ENCODE measurements at places on chromosomes 5 and 9. TPM values are rescaled to one million over a fixed set of nuclear protein-coding genes. Genes with fewer than 3 reads are reported as not detected.

Gene PPP2R2B
- 1.4 TPM for total RNA-seq

Gene PCDHGB2
- 10.1 TPM for total RNA-seq

Gene MED10
- total RNA-seq = 23.4 TPM

Gene C9orf50
- total RNA-seq = not detected

Gene CHSY3
- total RNA-seq = 1.00 TPM

Gene FAM169A
- 3.2 TPM for total RNA-seq

Gene ERMP1
- 9.4 TPM for total RNA-seq

Gene PAX5
- total RNA-seq = not detected

Gene INSL4
- total RNA-seq = not detected

Gene TAF11L10
- total RNA-seq = not detected

Gene PLAC8L1
- not detected for total RNA-seq

Gene THBS4
- 1.9 TPM for total RNA-seq

Gene CDKN2AIPNL
- total RNA-seq = 15.3 TPM

Gene STPG3
- total RNA-seq = not detected

Gene FST
- total RNA-seq = 2.6 TPM

Gene OXCT1
- 18.8 TPM for total RNA-seq

Gene TAS2R1
- total RNA-seq = not detected

Gene PCDHA7
- total RNA-seq = 0.35 TPM

Gene INVS
- total RNA-seq = 26.7 TPM

Gene LOX
- total RNA-seq = 10.9 TPM

Gene LCN15
- total RNA-seq = not detected

Gene TRAF1
- 4.7 TPM for total RNA-seq

Gene IRX1
- total RNA-seq = not detected

Gene KIF27
- 7.5 TPM for total RNA-seq

Gene FREM1
- 0.61 TPM for total RNA-seq

Gene SNAPC3
- total RNA-seq = 20.9 TPM

Gene C1QTNF2
- 0.46 TPM for total RNA-seq

Gene GZMA
- total RNA-seq = 0.51 TPM

Gene OGN
- total RNA-seq = 47.8 TPM

Gene MAP1B
- 126 TPM for total RNA-seq

Gene TAF11L8
- not detected for total RNA-seq

Gene MRNIP
- 50.3 TPM for total RNA-seq

Gene WNT8A
- not detected for total RNA-seq

Gene AK8
- total RNA-seq = 2.0 TPM

Gene DMRT3
- not detected for total RNA-seq

Gene ARSI
- 1.1 TPM for total RNA-seq

Gene PCDHGA1
- 0.80 TPM for total RNA-seq

Measured in ovary (tissue), 10 donors.